ENCODE measurements at places on chromosomes 1 and 21.

- no peak for DNase-seq
These were observed 22.8 kb upstream of the GPX7 start for GRCh38 chr1:52579415-52579814.

GRCh38 chr1:98849969-98850636 is 154.6 kb downstream of the PLPPR5 start:
- no peak for DNase-seq

GRCh38 chr1:53293123-53293522 is 34.7 kb downstream of the LRP8 start:
- DNase-seq: no peak

DNA sequence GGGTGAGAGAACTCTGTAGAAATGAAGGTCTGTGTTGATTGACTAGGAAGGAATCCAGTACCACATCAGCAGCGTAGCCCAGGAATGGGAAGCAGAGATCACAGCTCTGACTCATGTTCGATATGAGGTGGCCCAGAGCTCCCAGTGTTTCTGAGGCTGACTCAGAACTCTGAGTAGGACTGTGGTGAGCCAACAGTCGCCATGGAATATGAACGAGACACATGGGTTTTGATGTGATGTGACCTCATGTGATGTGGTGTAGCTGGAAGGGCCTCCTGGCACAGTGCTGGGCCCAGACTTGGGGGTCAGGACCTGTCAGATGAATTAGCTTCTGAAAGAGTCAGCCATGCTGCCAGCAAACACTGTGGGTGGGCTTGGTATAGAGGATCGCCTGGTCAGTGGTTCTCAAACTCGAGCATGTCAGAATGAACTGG is 237.0 kb downstream of the MRPL39 start:
- no peak for DNase-seq

DNA sequence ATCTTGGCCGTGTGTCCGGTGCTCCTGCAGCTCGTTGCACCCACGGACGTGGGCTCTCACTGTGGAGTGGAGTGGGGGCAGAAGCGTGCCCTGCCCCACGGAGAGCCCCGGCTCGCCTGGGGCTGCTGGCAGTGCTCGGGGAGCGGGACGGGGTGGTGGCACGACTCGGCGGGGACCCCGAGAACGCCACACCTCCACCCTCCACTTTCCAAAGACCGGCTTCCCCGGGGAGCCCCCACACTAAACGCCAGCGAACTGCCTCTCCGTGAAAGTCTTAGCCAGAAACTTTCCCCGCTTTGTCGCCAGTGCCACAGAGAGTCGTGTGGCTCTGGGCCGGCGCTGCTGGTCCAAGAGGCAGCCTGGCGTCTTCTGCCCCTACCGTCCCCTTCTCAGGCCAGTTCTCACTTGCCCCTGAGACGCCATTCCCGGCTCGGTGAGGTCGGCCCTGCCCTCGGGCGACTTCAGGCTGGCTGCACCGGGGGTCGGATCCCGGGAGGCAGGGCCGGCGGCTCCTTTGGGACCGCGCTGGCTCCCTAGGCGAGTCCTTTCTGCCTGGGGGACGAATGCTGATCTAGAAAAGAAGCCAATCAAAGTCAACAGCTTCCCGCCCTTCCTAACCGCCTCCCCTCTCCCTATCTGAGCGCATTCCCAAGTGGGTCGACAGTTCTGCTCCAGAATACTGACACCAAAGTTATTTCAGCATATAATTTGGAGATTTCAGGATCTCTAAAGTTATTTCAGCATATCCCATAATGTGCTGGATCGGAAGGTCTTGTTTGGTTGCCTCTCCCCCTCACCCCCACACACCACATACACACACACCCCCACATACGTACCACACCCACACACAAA is 2.6 kb upstream of the SAMD13 start:
- peak; percentile 16 for DNase-seq

Data from stimulated activated naive B cell treated with anti-CD40 and anti-IgM and Interleukin-4, amounts not matched to agents 10 μg/mL and 1 μg/mL and 100 μg/mL, for 72 hours (primary cell).